ENCODE measurements at places on chromosomes 16 and 17.

DNA sequence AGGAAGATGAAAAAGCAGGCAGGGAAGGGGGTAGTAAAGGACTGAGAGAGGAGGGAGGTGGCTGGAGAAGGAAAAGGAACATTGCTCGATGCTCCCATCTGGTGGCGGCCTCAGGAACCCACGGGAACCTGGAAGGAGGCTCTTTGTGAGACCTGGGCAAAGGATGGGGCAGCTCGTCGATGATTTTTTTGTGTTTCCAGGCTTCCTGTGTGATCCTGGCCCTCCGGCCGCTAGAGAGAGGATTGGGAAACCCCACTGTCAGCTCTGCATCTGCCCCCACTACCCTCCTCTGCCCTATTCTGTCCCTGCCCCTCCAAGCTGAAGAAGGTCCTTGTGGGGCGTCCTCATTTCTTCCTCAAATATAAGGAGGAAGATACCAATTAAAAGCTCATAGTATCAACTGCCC is 6.6 kb downstream of the WFIKKN2 start:
- peak; percentile 60 for DNase-seq

- no peak for DNase-seq
Observed at GRCh38 chr16:50457979-50458491, 89.2 kb upstream of the BRD7 start.

GRCh38 chr16:51577621-51578303 is 426.7 kb upstream of the SALL1 start:
- DNase-seq = no peak

DNA sequence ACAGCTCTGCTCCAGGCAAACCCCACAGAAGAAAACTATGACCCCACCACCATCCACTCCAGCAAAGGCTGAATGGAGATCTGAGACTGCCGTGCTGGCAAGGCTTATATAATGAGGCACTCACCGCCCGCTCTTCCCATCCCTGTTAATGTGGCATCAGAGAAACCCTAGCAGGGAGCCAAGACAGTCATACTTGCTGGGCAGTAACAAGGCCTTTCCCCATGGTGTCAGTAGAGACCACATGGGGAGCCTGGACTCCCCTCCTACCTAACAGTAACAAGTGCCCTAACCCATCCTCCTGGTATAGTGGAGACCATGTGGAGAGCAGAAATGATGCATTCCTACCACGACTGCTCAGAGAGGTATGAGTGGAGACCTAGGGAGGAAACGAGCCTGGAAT is 235.2 kb downstream of the C16orf78 start:
- no peak for DNase-seq

GRCh38 chr16:660132-660458 is 7.8 kb upstream of the RHOT2 start:
- DNase-seq = no peak

DNA sequence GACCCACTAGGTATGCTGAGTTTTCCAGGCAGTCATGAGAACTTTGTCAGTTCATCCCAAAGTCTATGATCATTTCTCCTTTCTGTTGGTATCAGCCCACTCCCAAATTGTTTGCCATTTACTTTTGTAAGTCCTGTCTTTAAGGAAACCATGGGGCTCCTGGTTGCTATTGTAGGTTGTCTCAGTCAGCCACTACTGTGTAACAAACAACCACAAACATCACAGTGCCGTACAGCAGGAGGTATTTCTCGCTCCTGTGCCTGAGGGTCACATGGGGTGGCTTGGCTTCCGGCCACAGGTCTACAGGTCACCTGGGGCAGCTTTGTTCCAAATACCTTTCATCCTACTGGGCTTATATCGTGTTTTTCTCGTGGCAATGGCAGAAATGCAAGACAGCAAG is 71.6 kb downstream of the C17orf67 start:
- DNase-seq = no peak

DNA sequence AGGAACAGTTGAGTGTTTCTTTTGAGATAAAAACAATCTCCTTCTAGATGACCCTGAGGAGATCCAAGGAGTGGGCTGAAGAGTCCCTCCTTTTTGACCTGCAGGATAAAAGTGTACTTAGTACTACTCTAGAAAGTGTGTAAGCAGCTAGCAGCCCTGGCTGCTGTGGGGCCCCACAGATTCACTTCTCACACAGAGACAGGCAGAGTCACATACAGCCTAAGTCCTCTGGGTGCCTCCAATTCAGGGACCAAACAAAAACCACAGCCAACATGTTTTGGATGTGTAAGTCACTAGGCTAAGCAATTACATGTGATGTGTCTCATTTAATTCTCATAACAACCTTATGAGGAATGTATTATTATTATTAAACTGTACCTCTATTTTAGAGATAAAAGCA is 97.1 kb downstream of the TMEM100 start:
- DNase-seq = no peak

- peak; percentile 68 for DNase-seq
Observed at GRCh38 chr17:39069114-39069756, 82.2 kb downstream of the PLXDC1 start.

- no peak for DNase-seq
Observed at GRCh38 chr16:90018652-90019542, at the start of gene DBNDD1. DBNDD1 (minus strand) TSS chr16:90019456; CDS start chr16:90019341, 115 bp downstream.

GRCh38 chr17:58242171-58242784 is 3.9 kb downstream of the LPO start:
- DNase-seq = no peak

DNA sequence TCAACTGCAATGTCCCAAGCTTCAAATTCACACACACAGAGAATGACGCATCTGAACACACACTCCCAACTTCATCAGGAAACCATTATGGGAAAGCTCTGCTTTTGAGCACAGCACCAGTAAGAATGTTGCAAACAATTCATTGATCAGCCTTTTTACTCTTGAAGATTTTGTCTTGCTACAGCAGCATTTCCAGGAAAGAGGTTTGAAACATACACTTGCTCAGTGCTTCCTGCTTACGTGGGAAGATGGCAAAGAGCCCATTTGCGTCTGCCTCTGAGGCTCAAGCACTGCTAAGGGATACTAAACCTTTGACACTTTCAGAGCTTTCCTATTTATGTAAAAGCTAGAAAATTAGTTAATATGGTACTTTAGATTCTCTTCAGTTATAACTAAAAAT is 77.2 kb upstream of the MON1B start:
- no peak for DNase-seq

DNA sequence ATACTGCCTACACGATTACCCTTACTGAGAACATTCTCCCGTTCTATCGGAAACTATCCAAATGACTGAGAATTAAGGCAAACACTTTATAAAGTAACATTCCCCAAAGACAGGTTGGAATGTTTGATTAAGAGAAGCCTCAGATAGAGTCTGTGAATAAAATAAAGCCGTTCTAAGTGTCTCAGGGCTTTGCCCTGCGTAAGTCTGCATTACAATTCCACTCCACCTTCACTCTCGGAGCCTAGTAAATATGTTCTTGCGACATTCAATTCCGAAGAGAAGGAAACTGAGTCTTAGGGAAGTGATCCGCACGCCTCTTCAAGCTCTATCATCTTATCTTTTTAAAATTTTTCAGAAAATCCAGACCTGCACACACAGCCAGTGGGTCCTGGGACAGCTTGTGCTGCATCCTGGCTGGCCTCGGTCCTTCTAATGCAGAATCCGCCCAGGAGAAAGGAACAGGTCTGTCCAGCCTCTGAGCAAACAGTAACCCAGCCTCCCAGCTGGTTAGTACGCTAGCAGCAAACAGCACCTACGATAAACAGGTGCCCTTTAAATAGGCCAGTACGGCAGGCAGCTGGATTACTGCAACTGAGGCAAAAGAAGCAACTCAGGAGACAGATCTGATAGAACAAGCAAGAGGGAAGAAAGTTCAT is 254.1 kb upstream of the IRX3 start:
- no peak for DNase-seq

GRCh38 chr16:17335826-17336529 is 134.8 kb downstream of the XYLT1 start:
- DNase-seq = no peak

- DNase-seq = no peak
Observed at GRCh38 chr17:50848039-50848438, 12.7 kb downstream of the WFIKKN2 start.

GRCh38 chr16:58236831-58237230 is 38.9 kb upstream of the CSNK2A2 start:
- DNase-seq = no peak

DNA sequence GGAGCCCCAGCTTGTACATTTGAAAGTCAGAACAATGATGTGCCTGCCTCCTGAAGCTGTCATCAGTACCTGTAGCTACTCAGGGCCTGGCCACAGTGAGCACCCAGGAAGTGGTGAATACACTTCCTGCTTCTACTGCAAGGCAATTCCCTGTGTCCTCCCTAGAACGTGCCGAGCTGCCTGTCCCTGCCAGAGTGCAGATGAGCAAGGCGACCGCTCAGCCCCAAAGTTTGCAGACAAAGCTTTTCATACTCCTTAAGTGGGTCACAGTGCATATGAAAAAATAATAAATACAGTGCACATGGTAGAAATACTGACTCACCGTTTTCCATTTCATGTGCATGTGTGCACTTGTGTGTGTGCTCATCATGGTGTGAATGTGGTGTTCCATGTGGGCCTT is 77.3 kb downstream of the MPRIP start:
- peak; percentile 73 for DNase-seq

- DNase-seq = peak; percentile 29
Observed at GRCh38 chr17:31391496-31391949, at the start of gene RAB11FIP4. RAB11FIP4 (plus strand) TSS chr17:31391675; CDS start chr17:31391853, 178 bp downstream.

DNA sequence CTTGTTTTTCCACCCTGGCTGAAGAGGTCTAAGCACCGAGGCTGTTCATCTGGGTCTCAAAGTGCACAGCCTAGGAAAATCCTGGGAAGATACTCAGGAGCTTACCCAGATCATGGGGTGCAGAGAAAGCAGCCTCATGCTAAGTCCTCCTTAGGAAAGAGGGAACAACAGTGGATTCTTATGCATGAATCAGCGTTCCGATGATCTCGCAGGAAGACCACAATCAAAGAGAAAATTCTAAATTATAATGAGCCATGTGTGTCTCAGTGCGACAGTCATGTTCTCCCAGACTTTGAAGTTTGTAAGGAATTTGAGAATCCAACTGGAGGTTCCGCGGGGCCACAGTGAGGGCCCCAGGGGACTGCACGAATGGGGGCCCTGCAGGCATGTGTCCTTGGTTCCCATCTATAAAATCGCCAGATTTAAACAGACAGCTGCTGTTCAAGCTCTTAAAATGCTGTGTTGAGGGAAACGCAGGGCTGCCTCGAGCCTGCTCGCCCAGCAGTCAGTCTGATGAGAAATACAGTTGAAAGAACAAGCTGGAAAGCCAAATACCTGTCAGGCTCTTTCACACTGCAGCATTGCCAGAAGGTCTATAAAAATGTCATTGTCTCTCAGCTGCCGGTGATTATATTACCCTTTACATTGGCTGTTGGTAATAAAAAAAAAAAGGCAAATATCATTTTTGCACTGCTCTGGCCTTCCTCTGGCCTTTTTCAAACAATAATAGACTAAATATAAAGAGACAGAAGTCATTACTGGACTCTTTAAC is 152.1 kb downstream of the PMP22 start:
- DNase-seq = no peak

DNA sequence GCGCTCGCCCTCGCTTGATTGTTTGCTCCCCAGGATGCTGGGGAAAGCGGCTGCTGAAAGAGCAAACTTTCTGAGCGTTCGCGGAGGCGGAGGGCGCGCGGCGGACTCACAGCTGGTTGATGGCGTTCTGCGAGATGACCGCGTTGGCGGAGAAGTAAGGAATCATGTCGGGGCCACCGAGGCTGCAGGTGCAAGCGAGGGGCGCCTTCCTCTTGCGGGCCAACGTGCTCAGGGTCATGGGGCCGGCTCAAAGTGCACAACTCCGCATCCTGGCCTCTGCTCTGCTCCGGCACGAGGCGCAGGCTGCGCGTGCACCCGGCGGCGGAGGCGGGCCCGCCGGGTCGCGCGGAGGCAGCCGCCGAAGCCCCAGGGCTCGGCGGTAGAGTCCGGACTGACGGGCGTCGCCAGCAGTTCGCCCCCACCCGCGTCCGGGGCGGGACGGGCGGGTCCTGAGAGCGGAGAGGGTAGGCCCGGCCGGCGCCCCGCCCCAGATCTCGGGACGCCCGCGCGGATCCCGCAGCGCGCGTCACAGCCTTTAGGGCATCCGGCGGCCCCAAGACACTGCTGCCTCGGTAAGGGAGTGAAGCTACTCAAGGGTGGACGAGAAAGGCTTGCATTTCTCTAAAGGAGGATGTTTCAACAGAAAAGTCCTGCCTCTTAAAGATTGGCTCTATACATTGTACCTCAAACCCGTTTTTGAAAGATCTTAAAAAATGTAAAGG is 138.5 kb upstream of the CORO6 start:
- DNase-seq = peak; percentile 91

- DNase-seq = no peak
Observed at GRCh38 chr17:27519550-27519949, 63.3 kb downstream of the KSR1 start.

DNA sequence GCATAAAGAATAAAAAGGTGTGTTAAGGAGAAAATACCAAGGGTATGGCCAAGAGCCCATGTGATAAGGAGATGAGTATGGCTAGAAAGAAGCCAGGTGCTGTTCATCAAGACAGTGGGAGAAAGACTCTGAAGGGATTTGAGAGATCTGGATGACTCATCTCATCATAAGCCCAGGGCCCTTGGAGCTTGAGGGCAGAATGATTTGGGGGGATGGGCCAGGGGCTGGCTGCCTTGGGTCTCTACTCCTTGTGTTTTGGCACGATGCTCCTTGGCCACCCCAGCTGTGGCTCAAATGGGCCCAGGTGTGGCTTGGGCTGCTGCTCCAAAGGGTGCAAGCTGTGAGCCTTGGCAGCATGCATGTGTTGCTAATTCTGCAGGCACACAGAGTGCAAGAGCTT is 14.5 kb upstream of the TNFRSF13B start:
- no peak for DNase-seq

- peak; percentile 47 for DNase-seq
Observed at GRCh38 chr17:40596261-40596919, 31.1 kb upstream of the CCR7 start.

DNA sequence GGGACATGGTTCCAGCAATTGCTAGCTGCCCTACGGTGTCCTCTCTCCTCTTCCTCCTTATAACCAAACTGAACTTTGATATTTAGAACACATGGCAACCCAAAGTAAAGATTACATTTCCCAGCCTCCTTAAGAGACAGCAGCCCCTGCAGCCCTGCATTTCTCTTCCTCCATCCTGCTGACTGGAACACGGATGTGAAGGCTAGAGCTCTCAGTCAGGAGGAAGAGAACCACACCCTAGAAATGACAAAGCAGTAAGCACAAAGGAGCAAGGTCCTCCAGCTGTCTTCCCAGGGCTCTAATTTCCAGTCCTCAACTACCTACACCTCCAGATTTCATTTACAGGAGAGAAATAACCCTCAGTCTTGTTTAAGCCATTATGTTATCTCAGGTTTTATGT is 10.9 kb downstream of the DYNC1LI2 start:
- no peak for DNase-seq

GRCh38 chr16:85330694-85331188 is 218.5 kb upstream of the CIBAR2 start:
- peak; percentile 32 for DNase-seq

GRCh38 chr16:84502581-84502980 is 1.9 kb downstream of the MEAK7 start:
- DNase-seq = no peak

GRCh38 chr17:21353326-21354010 is 22.7 kb upstream of the KCNJ12 start:
- no peak for DNase-seq

All from CD4-positive, alpha-beta T cell treated with Interleukin-17A for 1 hour (primary cell).